ENCODE measurements at places on chromosomes 3 and 15.

DNA sequence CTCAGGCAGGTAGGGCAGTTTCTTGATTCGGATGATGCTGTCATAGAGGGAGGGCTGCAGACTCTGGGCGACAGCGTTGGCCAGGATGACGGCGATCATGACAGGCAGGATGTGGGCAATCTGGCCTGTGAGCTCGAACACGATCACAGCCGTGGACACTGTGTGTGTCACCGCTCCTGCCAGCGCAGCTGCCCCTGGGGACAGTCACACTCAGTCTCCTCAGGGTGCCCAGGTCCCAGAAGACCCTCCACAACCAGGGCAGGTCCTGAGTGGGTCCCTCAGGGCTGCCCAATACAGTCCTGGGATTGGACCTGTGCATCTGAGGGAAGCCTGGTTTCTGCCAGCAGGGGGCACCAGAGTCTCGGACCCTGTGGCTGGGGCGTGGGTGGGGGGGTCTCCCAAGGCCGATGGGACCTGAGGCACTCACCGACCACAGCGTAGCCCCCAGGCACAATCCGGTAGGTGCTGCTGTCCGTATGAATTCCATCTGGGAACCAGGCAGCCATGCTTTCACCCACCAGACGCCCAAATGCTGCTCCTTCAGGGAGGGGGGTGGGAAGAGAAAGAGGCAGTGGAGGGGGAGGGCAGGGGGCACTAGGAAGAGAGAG lies 7.2 kb downstream of the CLCN2 start:
- peak; percentile 71 for DNase-seq

DNA sequence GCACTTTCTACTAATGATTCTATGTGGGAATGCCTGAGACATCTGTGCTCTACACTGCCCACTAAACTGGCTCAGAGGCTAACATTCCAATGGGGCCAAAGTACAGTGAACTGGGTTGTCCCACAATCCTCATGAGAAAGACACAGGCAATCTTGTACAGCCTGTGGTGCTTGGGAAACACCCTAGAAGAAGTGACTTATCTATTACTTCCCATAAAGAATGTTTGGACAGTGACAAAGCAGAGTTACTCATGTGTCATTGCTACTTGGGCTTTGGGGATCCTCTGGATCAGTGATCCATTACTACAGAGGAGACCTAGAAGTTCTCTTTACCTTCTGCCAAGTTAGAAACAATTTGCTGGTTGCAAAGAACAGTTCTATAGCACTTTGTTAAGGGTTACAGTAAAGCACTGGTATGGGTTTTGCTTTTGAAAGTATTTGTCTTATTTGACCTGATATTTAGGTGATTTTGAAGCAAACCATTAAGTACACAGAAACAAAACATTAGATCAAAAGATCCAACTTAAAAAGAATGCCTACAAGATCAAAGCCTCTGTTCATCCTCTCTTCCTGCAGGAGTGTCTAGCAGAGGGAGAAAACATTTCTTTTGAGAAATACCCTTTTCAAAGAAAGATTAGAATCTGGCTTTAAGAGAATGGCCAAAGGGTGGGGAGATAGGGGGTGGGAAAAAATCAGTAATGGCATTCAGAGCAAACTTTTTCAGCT lies 75.8 kb downstream of the CTNNB1 start:
- peak; percentile 20 for DNase-seq

DNA sequence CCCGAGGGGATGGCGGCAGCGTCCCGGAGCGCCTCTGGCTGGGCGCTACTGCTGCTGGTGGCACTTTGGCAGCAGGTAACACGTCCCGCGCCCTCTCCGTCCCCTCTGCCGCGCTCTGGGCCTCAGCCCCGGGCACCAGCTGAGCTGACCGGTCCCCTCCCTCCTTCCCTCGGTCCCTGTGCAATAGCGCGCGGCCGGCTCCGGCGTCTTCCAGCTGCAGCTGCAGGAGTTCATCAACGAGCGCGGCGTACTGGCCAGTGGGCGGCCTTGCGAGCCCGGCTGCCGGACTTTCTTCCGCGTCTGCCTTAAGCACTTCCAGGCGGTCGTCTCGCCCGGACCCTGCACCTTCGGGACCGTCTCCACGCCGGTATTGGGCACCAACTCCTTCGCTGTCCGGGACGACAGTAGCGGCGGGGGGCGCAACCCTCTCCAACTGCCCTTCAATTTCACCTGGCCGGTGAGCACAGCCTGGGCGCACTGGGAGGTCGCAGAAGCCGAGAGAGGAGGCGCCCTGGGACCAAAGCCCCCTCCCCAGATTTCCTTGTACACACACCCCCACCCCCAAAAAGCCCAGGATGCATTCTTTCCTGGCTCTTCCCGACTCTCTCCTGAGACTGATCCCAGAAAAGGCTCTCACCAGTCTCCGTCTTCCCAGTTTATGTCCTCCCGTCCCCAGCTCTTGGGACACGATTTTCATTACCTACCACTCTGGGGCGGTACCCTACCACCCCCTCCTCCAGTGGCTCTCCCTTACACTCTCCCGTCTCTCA lies 705 bp downstream of the DLL4 start:
- no peak for DNase-seq

- no peak for DNase-seq
Measured at GRCh38 chr3:124336067-124336656, 344.2 kb upstream of the ROPN1 start.

DNA sequence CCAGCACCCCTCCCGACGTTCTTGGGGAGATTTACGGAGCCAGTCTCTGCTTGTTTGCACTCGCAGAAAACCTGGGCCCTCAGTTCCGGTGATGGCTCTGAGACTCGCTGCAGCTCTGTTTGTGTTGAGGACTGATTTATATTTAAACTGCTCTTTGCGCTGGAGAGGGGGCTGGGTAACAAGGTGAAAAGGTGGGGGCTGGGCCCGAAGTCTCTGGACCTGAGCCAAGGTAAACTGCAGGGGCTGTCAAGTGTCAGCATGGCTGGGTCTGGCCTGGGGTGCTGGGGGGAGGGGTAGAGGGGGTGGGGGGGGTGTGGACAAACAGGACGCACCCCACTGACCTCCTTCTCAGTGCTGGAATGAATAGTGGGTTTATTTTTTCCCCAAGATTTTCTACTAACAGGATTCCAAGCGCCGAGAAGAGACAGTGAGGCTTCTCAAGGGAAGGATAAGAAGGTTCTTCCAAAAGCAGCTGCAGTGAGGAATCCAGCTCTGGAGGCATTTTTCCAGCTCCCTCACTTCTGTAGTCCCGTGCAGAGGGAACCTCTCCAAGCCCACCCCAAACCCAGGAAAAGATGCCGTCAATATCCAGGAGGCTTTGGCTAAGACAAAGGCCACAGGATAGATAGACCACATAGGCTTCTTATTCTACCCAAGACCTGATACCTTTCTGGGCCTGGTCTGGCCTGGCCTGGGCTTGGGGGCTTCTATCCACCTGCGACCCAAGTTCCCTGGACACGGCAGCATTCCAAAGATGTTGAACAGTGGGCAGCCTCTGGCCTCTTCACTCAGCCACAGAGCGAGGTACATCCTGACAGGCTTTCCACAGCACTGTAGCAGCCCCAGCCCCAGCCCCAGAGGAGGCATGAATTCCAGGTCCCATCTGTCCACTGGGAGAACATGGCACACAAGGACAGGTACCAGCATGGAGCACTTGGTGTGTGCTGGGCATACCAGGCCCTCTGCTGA lies 938 bp upstream of the SLCO2A1 start:
- no peak for DNase-seq

- no peak for DNase-seq
Measured at GRCh38 chr3:90018779-90019178, 911.4 kb downstream of the EPHA3 start.

DNA sequence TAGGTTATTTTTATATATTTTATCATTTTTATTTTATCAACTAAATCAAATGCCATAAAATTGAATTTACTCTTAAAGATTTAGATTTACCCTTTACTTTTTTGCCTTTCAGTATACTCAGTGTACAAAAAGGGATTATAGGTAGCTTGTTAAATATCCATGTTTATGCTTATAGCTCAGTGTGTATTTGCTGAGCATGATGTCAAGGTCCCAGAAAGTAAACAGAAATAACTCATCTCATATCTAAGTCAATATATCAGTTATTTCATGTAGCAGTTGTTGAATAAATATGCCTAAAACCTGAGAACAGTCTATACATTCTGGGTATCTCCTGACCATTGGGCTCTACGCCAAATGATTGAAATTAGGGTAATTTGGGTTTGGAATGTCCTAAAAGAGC lies 693.8 kb downstream of the NAALADL2 start:
- no peak for DNase-seq

- peak; percentile 3 for DNase-seq
Measured at GRCh38 chr15:23642413-23643044, 5.1 kb downstream of the MAGEL2 start.
